ENCODE measurements at places on chromosomes 2 and 18. TPM values are rescaled to one million over a fixed set of nuclear protein-coding genes. Genes with fewer than 3 reads are reported as not detected.

DNA sequence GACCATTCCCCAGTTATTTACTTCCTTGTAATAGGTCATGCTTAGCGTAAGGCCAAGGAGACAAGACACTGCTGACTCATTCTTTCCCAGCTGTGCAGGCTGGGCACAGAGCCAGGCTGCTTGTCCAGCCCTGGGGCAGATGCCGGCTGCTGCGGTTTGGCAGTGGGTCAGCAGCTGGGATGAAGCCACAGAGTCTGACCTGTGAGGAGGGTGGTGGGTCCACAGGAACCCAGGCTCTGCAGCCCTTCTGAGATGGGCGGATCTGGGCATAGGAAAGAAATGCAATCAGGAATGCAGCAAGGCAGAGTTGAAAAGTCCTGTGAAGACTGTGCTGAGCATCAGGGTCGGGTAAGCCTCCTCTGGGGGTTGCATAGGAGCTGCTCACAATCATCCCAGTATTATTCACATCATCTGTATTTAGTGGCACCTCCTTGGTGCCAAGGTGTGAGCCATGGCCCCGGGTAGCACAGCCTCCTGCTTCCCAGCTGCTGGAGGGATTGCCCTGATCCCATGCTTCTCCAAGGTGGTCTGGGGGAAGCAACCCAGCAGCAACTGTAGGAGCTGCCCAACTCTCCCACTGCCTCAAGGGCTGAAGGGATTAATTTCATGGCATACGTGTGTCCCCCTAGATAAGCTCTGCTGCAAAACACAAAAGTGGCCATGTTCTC lies 139.0 kb downstream of the DDX1 start:
- H3K36me3 ChIP-seq: no peaks in the 10 kb centered on the region
- H3K4me1 ChIP-seq: peaks cover 36% of the 10 kb centered on the region
- no peak overlapping the region for H3K27ac ChIP-seq

NT5C1B gene
- not detected for total RNA-seq

DNA sequence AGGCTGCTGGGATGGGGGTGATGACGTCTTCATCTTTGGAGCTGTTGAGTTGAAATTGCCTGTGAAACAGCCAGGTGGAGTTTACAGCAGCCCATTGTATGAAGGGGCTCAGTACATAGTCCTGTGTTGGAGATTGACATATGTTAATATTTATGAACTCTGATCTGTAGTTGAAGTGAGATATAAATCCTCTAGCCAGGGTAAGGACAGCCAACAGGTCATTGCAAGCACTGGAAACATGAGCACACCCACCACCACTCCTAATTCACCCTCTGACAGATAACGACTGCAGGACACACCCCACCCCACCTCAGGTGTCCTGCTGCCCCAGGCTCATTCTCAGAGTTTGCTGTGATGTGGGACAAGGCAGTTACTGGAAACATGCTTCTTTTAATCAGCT lies 112.4 kb upstream of the TRIB2 start:
- no peak for DNase-seq
- no peak overlapping the region for H3K4me3 ChIP-seq
- H3K36me3 ChIP-seq: no peaks in the 10 kb centered on the region
- peaks cover 4% of the 10 kb centered on the region for H3K4me1 ChIP-seq
- H3K27me3 ChIP-seq: no peaks in the 10 kb centered on the region
- no peak overlapping the region for H3K27ac ChIP-seq

DNA sequence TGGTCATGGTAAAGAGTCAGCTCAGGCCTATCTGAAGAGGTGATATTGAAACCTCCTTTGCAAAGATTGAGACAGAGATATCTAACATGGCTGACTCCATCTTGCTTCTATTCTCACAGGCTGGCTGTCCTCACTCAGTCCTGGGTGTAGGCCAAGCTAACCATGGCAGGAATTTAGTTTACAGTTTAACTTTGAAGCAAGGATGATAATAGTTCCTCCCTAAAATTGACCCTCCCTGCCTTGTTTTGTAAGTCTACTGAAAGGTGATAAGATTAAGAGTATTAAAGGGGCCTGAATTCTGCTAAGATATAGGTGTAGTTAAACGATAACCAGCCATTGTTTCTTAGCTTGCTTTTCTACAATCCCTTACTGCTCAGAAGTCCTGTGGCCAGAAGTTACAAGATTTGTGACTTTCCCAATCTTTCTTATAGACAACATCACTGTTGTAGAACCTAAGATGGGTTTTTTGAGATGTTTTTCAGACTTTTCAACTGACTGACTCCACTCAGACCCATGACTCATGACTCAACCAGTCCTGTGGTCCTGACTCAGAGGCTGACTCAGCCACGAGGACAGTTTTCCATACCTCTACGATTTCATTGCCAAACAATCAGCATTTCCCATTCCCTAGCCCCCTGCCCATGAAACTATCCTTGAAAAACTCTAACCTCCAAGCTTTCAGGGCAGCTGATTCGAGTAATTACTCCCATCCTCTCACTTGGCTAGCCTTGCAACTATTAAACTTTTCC lies 195.7 kb upstream of the SESTD1 start:
- H3K4me3 ChIP-seq: no peak overlapping the region
- DNase-seq: no peak
- no peaks in the 10 kb centered on the region for H3K4me1 ChIP-seq

GRCh38 chr2:100992262-100992661 lies 9.8 kb upstream of the RPL31 start:
- H3K27me3 ChIP-seq: no peaks in the 10 kb centered on the region
- H3K36me3 ChIP-seq: peaks cover 5% of the 10 kb centered on the region
- no peaks in the 10 kb centered on the region for H3K4me1 ChIP-seq
- H3K4me3 ChIP-seq: no peak overlapping the region

- H3K4me1 ChIP-seq: peaks cover 86% of the 10 kb centered on the region
- H3K36me3 ChIP-seq: no peaks in the 10 kb centered on the region
- H3K27ac ChIP-seq: peak overlapping the region; percentile 55
- H3K27me3 ChIP-seq: peaks cover 9% of the 10 kb centered on the region
- no peak overlapping the region for H3K4me3 ChIP-seq
- DNase-seq: peak; percentile 79
Measured at GRCh38 chr2:240994171-240994896, 4.1 kb upstream of the SNED1 start.

DNA sequence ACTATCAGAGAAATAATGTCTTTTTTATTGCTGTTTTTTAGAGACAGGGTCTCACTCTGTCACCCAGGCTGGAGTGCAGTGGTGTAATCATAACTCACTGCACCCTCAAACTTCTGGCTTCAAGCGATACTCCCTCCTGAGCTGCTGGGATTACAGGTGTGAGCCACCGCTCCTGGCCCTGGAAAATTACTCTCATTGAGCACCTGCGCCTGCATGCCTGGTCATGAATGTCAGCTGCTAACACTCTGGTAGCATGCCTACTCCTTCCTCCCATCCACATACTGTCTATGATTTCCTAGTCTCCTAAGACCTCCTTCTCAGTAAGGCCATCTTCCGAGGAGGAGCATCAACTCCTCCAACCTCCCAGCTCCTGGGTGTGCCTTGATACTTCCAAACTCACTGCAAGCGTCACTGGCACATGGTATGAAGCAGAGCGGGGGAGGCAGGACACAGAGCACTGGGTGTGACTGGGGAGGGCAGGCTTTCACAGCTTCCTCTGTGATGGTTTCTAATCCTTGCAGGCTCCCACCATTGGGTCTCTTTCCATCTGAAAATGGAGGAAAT lies 1.6 kb upstream of the MAP2 start:
- peaks cover 3% of the 10 kb centered on the region for H3K27me3 ChIP-seq
- no peak for DNase-seq

- no peaks in the 10 kb centered on the region for H3K27me3 ChIP-seq
- no peak for DNase-seq
- H3K36me3 ChIP-seq: no peaks in the 10 kb centered on the region
- peaks cover 13% of the 10 kb centered on the region for H3K4me1 ChIP-seq
Measured at GRCh38 chr2:161972866-161973265, 101.1 kb downstream of the DPP4 start.

GRP gene
- total RNA-seq: not detected

CFC1 gene
- total RNA-seq: not detected

All from spleen (tissue), 13 donors.